ENCODE measurements at places on chromosomes 3 and 15.
A peak's percentile ranks its signal among the peaks of the same experiment; 100 is the strongest.

DNA sequence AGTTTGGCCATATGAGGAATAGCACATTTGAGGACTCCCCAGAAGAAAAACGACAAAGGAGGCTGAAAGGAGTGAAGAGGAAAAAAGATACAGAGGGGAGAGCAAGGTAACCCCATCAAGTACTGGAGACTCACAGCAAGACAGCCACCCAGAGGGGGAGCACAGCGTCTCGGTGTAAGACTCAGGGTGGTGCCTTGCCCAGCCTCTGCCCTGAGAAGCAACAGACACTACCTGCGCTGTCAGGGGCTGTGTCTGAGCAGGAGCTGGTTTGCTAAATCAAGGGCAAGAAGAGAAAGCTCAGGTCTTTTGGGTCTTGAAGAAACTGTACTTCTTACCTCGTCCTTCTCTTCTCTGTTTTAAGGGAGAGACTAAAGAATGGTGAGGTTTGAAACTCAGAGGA is 27.9 kb downstream of the FBXO45 start:
- DNase-seq = no peak

DNA sequence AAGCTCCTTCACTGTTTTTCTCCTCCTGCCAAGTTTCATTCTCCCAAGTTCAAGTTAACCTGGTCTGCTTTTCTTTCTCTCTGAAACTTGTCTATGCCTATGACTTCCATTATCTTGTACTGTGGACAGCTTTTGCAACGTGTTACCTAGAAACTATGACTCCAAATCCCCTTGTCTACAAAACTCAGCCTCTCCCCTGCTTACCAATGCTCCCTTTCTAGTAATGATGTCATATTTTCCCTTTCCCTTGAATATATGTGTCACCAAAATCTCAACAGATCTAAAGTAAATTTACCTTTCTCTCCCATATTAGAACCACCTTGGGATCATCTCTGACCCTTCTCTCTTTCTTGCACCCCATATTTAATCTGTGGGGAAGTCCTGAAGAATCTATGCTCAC is 10.5 kb upstream of the ABHD2 start:
- DNase-seq = no peak

DNA sequence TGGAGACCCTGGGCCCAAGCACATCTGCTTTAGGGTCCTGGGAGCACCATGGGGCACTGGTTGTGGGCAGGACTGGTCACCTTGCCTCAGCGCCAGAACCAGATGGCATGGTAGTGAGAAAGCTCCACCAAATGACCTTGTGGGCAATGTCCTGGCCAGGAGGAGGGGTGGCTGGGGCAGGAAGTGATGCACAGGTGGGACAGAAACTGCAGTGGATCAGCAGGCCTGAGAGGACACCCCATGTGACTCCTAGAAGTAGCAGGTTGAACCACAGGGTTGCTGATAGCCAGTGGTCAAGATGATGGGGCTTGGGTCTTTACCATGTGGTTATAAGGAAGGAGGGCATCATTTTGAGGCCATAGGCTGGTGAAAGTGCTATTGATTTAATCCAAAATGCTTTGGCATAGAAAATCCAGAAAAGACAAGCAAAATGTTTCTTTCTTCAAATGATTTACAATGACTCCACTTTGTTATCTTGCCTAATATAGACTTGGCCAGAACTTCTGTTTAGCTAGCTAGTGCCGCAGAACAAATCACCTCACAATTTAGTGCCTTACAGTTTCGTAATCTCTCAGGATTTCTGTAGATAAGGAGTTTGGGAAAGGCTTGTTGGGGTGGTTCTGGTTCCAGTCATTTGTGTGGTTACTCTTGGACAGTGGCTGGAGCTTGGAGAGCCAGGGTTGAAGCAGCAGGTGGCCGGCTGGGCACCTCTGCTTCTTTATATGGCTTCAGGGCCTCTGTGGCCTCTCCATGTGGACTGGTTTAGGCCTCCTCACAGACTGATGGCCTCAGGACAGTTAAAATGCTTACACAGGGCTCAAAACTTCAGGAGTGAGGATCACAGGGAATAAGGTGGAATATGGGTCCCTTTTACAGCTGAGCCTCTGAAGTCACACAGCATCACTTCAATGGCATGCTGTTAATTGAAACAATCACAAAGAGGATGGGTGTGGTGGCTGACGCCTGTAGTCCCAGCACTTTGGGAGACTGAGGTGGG is 27.5 kb downstream of the TMEM158 start:
- DNase-seq = no peak

- no peak for DNase-seq
Measured at GRCh38 chr3:18111796-18112232, 313.3 kb downstream of the SATB1 start.

- DNase-seq = no peak
Measured at GRCh38 chr3:89504432-89504831, 397.0 kb downstream of the EPHA3 start.

DNA sequence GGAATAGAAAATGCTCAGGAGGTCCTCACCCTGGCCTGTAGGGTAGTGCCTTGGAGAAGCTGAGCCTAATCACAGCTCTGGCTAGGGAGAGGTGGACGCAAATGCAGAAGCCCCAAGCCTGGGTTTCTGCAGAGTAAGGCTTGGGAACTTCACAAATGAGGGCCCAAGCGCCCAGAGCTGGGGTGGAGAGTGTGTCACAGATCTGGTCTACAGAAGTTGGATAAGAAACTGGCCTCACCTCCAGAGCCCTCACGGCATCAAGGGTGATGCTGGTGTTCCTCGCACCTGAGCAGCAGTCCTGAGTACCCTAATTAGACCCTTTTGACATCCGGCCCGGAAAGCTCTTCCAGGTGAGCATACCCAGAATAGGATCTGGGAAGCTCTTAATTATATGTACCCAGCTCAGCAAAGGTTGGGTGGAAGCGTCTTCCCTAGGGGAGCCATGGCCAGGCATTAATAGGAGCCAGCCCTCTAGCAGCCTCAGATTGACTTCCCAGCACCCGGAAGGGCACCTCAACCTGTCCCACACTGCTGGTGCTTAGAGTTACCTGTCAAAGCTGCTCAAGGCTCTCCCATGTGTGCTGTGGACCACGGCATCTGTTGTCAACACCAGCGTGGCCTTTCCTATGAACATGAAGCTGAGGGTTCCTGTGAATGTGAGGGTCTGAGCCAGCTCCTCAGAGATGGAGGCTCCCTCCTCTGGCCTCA is 31.8 kb downstream of the RBM5 start:
- no peak for DNase-seq

GRCh38 chr3:32296251-32297204 is 58.0 kb downstream of the CMTM8 start:
- peak; percentile 46 for DNase-seq

- DNase-seq = no peak
Measured at GRCh38 chr3:44803298-44803697, 41.7 kb downstream of the KIF15 start.

DNA sequence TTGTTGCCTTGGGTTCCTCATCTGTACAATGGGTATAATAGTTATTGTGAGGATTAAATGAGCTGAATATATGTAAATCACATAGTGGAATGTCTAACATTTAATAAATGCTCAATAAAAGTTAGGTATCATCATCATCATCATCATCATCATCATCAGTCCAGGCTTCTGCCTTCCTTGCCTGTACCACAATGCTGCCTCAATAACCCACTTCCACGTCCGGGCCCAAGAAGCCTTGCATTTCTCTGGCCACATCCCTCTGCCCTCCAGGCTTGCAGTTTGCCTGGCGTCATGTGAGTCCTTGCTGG is 137.4 kb downstream of the THSD4 start:
- DNase-seq = no peak
